Inflammatory macrophage (primary cell): ENCODE measurements at places on chromosomes 1 and 21.

DNA sequence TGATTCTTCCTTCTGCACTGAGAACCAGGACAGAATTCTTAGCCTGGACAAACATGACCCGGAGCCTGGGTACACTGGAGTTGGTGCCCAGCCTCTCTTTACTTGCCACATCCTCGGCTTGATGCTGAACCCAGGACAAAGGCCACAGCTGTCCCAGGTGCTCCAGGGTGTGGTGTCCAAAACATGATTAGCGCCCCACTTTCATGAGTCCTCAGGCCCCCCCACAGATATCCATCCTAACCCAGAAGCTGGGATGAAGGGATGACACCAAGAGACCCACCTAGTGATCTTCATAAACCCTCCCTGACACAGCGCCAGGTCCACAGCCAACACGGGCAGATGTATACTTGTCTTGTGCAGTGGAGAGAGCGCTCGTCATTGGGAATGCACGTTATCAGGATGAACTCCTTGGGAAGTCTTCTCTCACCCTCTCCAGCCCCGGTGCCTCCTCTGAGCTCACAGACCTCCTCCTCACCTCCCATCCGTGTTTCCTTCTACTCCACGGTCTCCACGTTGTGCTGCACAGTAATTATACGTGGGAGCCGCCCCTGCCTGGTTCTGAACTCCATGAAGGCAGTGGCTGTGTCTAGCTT, 3.6 kb downstream of the ABCA4 start:
- DNase-seq, result no peak

DNA sequence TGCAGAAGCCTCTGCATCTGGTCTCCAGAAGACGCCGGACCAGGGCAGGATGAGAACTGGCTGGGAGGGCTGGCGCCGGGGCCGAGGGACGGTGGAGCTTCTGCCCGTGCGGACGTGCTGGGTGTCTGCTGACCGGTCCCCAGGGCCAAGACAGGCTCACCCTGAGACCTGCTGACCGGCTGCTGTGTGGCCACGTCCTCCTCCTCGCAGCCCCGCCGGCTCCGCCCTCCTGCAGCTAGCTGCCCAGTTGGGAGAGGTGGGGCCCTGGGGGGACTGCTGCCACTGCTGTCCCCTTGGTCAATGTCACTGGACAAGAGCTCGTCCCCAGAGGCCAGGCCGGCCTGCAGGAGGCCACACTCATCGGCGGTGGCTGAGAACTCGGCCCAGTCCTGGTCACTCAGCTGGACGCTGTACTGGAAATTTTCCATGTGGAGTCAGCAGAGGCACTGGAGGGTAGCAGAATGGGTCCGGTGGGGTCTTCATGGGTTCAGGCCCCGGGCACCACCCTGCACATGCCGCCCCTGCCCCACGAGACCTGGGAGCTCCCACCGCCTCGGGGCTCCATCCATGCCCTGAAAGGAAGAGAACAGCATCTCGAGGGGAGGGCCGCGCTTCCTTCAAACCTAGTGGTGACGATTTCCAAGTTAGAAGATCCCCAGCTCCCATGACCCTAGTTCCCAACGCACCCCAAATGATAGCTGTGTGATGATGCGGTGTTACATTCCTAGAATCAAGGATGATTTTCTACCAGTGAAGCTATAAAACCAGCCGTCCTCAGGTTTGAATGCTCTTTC, 1.1 kb downstream of the PERM1 start:
- DNase-seq, result no peak

GRCh38 chr1:94887603-94888171, 39.2 kb downstream of the CNN3 start:
- no peak for DNase-seq

GRCh38 chr21:33657124-33657820, 15.0 kb downstream of the ITSN1 start:
- peak; percentile 76 for DNase-seq

DNA sequence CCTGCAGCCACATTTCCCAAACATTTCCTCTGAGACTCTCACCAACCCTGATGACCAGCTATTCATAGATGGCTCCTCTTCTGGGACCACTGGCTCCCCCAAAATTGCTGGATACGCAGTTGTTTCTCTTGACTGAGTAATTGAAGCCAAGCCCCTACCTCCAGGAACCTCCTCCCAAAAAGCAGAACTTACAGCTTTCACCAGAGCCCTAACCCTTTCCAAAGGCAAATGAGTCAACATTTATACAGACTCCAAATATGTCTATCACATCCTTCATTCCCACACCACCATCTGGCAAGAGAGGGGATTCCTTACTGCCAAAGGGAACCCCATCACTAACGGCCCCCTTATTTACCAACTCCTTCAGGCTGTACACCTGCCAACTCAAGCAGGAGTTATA, 20.3 kb upstream of the CA6 start:
- peak; percentile 44 for DNase-seq

DNA sequence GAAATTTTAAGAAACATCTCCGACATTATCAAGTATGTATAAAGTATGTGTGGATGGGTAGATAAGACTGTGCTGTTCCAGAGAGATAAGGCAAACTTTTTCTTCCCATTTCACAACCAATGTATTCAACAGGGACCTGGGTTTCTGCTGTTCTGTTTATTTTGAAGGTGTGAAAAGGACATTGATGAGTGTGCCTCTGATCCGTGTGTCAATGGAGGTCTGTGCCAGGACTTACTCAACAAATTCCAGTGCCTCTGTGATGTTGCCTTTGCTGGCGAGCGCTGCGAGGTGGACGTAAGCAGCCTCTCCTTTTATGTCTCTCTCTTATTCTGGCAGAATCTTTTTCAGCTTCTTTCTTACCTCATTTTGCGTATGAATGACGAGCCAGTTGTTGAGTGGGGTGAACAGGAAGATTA, 174.0 kb downstream of the CRB1 start:
- no peak for DNase-seq

GRCh38 chr1:162292422-162292849, 84.2 kb downstream of the SPATA46 start:
- no peak for DNase-seq

DNA sequence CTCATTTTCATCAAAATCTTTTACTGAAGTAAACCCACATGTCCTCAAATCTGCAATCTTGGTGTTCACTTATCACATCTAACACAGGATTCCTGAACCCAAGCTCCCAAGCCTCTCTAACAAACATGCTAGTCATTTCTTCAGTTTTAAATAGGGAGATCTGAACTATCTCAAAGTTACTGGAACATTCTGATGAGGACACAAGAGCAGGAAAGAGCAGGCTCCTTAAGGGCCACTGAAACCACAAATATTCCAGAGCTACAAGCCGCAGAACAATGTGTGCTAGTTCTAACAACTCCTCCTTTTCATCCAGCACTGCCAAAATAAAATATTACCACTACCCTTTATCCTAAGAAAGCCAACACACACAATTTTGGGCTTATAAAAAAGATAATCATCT, 38.9 kb downstream of the WARS2 start:
- no peak for DNase-seq

DNA sequence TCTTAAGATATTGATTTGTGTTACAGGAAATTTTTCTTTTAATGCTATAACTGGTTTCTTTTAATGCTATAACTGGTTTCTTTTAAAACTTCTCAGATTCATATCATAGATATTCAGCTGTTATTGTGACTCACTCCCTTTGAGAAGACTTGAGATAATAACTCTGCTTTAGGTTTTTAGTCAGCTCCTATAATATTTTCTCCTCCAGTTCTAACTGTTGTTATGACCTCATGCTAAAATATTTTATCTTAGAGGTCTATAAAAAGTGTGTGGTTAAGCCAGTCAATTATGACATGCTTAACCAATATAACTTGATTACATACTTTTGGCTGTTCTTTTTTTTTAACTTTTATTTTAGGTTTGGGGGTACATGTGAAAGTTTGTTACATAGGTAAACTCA, 280.2 kb downstream of the PTGER3 start:
- no peak for DNase-seq

GRCh38 chr1:85976516-85977205, 179.9 kb downstream of the COL24A1 start:
- no peak for DNase-seq

DNA sequence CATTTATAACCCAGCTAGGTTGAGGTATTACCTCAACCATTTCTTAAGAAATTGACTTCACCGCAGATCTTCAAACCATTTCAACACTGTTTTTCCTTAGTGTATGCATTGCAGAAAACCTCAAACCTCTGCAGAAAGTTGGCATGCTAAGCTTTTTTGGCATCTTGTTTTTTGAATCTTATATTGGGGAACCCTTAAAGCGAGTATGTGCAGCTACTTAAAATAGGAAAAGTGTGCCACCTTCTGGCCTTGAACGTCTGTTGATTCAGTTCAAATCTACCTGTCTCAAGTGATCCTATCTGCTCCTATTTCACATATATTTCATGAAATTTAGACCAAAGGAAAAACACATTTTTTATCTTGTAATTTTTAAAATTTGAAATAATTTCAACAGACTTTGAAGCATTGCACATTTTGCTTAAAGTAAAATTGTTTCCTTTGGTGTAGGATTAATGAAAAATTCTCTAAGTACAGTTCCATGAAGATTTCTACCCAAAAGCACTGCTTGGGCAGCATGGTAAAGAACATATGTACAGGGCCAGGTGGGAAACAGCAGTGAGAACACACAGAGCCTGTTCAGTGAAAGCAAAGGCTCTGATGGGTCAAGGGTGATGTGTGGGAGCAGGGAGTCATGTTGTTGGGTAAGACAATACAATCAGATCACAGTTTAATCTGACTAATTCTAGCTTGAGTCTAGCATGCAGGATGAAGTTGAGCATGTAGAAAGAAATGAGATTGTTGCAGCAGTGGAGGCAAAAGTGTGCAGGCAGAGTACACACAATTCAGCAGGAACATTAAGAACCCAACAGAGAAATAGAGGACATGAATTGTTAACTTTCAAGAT, 17.2 kb downstream of the HENMT1 start:
- peak; percentile 77 for DNase-seq

GRCh38 chr1:150053926-150054325, 13.7 kb upstream of the VPS45 start:
- DNase-seq, result peak; percentile 75

DNA sequence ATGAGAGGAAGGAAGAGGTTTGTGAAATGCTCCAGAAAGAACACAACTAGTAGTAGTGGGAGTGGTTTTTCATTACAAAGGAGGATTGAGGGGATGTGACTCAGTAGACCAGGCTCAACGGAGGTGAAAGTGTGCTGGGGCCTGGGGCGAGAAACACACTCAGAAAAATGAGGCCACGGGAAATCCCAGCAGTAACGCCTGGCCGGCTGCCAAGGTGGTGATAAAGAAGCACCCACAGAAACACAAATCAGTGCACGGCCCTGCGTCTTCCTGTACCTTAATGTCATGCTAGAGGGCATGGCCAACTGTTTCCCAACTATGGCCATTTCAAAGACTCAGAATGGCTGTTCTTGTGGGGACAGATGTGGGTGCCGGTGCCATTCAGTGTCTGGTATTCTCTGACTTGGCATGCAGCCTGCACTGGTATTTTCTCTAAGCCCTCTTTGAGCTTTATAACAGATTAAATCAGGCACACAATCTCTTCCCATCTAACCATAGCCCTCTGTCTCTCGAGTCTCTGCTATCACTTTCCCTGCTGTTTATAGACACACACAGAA, 38.2 kb downstream of the URB2 start:
- DNase-seq, result no peak

DNA sequence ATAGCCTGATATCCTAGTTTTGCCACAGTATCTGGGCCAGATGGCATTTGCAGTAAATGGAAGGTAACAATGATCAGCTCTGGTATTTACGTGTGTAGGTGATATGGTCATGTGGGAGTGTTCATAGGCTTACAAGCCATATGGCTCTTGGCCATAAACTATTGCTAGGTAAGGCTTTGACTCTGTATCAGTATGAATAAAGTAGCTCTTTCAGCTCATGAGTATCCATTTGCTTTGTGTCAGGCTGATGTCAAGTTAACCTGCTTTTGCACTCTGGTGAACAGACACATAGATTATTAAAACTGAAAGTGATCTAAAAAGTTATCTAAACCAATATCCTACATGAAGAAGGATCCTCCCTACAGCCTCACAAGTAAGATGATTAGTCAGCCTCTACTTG, 69.0 kb downstream of the DDR2 start:
- DNase-seq, result no peak

DNA sequence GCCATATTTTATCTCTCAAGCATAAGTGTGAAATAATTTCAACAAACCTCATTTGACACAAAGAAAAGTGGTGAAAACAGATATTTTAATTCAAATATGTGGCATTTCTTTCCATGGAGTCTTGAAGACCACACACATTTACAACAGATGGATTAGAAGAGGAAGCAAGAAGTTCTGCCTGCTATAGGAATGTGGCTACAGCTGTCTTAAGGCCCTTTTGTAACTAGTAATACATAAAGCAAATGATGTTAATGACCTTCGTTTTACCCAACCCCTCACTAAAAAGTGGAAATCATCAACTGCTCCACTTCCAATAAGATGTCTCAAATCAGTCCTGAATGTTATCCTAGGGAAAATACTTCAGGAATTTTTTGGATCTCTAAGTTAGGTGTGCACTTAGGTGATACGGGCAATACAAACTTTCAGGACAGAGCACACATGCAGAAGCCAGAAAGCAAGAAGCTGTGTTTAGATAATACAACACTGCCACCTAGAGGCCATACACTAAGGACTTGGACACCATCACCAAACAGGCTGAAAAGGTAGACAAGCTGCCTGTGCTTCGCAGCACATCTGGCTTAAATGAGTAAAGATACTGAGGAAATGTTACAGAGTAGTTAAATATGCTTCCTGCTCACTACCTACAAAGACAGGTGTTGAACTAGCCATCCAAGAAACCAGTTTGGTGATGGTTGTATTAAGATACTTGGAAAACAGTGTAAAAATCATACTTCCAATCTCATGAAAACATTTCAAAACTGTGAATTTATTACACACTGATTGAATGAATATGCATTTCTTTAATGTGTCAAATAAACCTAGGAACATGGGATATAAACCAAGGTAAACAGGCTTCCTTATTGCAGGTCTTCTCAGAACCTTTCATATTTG, 24.4 kb downstream of the RRAGC start:
- peak; percentile 79 for DNase-seq

- DNase-seq, result no peak
These were observed 72.9 kb downstream of the IFI44 start for GRCh38 chr1:78722521-78722920.

DNA sequence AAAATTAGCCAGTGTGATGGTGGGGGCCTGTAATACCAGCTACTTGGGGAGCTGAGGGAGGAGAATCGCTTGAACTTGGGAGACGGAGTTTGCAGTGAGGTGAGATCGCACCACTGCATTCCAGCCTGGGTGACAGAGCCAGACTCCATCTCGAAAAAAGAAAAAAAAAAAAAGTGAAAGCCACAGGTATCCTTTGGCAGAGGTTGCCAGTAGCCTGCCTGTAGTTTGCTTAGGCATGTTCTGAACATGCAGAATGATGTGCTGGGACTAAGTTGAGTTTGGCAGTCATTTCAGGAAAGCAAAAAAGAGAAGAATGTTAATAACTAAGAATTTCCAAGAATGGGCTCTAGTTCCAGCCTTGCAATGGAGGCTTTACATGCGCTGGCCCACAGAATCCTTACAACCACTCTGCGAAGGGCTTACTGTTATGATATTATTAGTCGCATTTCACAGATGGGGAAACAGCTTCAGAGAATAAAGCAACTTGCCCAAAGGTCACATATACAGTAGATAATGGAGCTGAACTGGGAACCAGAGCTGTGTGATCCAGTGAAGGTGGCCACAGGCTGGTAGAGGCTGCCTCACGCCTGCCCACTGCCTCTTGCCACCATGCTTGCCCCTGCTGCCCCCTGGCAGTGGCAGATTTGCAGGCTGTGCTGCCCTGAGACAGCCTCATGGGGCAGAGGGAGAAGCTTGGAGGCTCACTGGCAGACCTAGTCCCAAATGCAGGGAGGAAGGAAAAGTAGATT, 66.5 kb upstream of the LYST start:
- peak; percentile 72 for DNase-seq
